ENCODE measurements at places on chromosomes 7 and 10.

GRCh38 chr10:132272231-132272971 is 35.3 kb downstream of the STK32C start:
- no peak for DNase-seq

- no peak for DNase-seq
Measured at GRCh38 chr10:97506199-97506991, 7.7 kb downstream of the UBTD1 start.

DNA sequence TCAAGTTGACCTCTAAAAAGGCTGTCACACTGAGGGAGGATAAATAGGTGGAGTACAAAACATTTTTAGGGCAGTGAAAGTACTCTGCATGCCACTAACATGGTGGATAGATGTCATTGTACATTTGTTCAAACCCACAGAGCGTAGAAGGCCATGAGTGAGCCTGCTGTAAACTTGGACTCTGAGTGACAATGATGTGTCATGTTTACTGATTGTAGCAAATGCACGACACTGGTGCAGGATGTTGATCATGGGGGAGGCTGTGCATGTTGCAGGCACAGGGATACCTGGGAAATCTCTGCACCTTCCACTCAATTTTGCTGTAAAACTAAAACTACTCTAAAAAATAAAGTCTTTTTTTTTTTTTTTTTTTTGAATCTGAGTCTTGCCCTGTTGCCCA is 52.5 kb upstream of the GRID1 start:
- DNase-seq: no peak

DNA sequence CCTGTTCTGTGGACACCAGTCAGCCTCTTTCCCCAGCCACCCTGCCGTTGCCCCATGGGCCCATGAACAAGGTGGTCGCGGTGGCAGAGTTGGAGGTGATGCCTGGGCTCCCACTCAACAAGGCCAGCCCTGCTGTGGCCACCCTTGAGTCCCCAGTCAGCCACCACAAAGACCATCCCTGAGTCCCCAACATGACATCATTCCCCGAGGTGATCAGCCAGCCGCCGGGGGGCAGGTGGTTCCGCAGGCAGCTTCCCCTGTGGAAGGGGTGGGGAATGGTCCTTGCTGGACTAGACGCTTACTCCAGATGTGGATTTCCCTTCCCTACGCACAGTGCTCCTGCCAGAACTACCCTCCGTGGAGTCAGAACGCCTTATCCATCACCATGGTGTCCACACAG is 271.7 kb downstream of the PTPRN2 start:
- DNase-seq: no peak

- no peak for DNase-seq
Measured at GRCh38 chr10:22666287-22667092, 47.9 kb downstream of the PIP4K2A start.

GRCh38 chr7:112945046-112945445 is 141.6 kb downstream of the GPR85 start:
- DNase-seq: no peak
